Activated naive CD4-positive, alpha-beta T cell treated with anti-CD3 and anti-CD28 coated beads, Interleukin-2, amount 50 U/mL, for 72 hours (primary cell): ENCODE measurements at places on chromosomes 16 and 17.

DNA sequence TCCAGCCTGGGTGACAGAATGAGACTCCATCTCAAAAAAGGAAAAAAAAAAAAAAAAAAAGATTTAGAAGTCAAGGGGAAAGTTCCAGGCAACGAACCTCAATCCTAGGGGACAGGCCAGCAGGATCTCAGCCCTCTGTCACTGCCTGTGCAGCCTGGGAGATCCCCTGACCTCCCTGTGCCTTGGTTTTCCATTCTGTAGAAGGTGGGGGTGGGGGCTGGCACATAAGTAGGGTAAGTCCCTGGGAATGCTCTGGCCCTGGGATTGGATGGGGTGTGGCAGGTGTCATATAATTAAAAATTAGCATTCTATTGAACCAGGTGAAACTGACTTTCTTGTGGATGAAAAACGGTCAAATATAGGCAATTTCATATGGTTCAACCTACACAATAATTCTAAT, 90.5 kb downstream of the C16orf78 start:
- DNase-seq, result peak; percentile 20

DNA sequence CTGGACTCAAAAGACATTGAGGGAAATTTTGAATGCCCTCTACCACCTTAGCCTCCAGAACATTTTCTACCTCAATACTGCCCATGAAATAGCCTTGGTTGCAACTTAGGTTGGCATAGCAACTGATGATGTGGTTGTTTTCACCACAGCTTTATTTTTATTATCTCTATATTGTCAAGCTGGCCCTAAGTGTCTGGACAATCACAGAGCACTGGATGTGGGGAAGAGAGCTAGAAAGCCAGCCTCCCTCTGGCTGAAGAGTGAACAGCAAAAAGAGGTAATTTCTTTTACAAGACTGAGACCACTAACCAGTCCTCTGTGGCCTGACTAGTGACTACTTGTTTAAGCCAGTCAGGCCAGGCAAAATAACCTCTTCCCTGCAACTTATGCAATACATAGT, 159.6 kb downstream of the HS3ST2 start:
- DNase-seq, result no peak

DNA sequence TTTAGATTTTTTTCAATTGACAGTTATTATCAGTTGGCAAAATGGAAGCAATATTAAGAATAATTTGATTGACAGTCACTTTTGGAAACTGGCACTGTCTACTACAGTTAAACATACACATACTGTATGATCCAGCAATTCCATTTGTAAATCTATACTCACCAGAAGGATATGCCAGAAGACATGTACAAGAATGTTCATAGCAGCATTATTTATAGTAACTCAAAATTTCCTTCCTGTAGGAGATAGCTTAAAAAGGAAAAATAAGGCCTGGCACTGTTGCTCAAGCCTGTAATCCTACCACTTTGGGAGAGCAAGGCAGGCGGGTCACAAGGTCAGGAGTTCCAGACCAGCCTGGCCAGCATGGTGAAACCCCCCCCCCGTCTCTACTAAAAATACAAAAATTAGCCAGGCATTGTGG, 89.3 kb downstream of the VMP1 start:
- no peak for DNase-seq

GRCh38 chr16:66547101-66547989, 2.6 kb downstream of the TK2 start:
- DNase-seq, result no peak

GRCh38 chr17:40516581-40517285, 15.3 kb upstream of the TNS4 start:
- DNase-seq, result peak; percentile 69

GRCh38 chr16:709566-710499, 4.2 kb upstream of the FBXL16 start:
- DNase-seq, result no peak

GRCh38 chr17:1959871-1960544, 65.1 kb downstream of the RTN4RL1 start:
- no peak for DNase-seq

GRCh38 chr16:68434624-68435210, 13.6 kb downstream of the SMPD3 start:
- DNase-seq, result no peak

GRCh38 chr17:40900809-40901356, 15.8 kb upstream of the KRT20 start:
- no peak for DNase-seq

DNA sequence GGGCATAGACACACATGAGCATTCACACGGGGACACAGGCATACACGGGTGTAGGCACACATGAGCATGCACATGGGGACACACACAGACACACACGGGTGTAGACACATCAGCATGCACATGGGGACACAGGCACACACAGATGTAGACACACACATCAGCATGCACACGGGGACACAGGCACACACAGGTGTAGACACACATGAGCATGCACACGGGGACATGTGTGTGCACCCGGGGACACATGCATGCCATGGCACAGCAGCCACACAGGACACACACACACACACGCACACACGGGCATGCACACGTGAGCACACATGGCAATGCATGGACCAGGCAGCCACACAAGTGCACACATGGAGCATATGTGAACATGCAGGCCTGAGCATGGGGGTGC, 5.2 kb upstream of the DCXR start:
- no peak for DNase-seq

GRCh38 chr16:425740-426114, 278 bp downstream of the RAB11FIP3 start:
- peak; percentile 55 for DNase-seq

DNA sequence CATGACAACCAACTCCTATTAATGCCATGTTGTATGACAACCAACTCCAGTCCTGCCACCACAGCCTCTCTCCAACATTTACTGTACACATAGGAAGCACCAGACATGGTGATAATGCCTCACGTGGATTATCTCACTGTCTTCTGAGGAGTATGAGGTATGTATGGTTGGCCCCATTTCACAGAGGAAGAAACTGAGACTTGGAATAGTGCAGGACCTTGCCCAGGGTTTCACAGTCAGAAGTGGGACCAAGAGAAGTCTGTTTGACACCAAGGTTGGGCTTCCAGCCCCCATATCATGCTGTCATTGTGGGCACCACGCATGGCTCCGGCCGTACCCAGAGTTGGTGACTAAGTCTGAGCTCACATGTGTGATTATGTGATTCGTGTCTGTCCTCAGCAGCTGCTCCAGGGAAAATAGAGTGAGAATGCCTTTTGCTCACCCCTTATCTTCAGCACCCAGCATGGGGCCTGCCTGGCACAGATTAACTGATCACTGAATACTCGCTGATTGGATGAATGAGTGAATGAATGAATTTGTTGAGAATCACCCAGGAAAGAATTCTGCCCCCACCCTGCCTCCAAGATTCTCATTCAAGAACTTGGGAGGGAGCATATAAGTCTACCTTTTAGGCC, 204.1 kb upstream of the NLRP1 start:
- no peak for DNase-seq

GRCh38 chr16:14242769-14243168, 171.7 kb downstream of the MRTFB start:
- DNase-seq, result no peak

DNA sequence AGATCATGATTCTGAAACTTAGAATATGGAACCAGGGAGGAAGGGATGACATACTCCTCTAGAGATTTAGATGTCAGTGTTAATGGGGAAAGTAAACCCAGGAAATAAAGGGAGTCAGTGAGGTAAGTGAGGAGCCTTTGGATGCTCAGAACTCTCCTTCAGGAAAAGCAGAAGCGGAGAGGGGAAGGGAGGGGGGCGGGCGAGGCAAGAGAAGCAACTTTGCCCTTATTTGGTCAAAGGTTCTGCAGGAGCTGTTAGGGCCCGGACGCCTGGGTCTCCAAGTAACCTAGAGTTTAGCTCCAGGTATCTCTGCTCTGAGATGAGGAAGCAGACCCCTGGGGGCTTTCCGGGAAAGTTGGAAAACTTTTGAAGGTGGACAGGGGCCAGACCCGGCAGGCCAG, 1.3 kb downstream of the PFN1 start:
- DNase-seq, result peak; percentile 76

DNA sequence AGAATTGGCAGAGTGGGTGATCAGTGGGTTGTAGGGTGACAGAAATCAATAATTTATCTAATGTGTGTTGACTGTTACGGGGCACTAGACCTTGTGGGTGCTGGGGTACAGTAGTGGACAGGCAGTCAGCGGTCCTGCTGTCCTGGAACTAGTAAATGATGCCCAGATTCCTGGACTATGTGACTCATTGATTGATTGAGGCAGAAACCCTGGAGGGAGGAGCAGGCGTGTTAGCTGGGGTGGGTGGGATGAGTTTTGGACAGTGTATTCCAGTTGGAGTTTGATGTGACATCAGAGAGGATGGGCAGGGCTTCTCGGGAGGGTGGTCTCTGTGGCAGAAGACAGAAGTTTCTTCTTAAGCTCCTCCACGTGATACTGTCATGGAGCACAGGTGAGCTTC, 24.4 kb downstream of the PRMT7 start:
- no peak for DNase-seq

GRCh38 chr17:59287452-59287851, 44.0 kb upstream of the YPEL2 start:
- no peak for DNase-seq
